ENCODE measurements at places on chromosomes 6 and 20.

DNA sequence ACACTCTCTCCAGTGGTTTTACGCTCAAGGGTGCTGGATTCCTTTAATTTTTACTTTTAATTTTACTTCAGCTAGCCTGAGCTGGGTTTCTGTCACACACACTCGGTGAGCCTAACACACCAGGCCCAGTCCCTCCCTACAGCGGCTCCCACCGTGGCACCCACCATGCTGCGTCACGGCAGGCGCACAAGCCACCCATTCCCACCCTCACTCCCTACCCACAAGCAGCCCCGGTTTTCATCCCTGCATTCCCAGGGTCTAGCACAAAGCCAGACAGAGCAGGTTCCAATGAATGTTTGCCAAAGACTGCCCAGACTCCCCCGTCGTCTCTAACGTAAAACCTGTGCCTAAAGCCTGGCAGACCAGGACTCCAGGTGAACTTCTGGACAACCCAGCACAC lies 50.3 kb downstream of the MYH7B start:
- no peak for DNase-seq

- no peak for DNase-seq
These were observed 105.8 kb upstream of the SPTLC3 start for GRCh38 chr20:12902992-12903391.

- no peak for DNase-seq
These were observed 137.0 kb downstream of the NRN1 start for GRCh38 chr6:5869676-5870075.

DNA sequence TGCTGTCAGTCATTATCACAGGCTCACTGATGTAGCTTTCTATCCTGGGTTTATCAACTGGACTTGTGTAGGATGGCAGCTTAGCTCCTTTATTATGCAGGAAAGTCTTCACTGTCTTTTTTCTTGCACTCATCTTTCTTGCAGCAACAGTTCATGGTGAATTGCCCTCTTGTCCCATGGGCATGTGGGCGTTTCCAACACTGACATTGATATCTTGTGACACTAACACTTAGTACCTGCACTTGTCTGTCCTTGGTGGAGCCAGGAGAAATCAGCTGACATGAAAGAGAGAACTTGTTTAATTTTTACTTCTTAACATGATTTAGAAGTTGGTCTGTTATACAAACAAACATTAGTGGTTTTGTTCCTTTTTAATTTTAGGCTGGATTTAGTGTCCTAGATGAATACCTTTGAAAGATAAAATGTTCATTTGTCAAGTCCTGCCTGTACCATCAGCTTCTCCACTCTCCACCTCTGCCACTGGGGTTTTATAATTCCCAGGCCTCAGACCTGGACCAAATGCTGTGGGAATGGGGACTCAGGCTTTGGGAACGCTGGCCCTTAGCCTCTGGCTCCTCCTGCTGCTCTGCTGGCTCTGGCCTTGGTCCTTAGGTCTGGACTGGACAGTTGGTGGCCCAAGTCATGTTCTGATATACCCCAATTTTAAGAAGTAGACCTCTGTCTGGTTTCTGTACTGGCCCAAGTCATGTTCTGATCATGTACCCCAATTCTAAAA lies 161.0 kb upstream of the LAMP5 start:
- DNase-seq: no peak

DNA sequence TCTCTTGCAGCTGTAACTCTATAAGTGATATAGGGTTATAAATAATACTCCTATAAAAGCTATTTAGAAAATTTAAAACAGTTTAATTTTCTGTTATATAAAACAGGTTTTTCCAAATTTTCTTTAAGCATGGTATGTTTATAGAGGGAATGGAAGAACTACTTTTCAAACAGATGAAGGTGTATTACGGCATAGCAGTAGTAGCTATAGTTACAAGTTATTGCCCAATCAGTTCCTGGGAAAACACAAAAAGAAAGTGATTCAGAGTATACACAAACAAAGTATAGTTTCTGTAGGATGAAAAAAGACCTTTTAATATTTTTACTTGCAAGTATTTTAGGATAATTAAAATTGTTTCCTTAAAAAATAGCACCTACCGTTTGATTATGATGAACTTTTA lies 9.8 kb downstream of the SLC17A5 start:
- no peak for DNase-seq

DNA sequence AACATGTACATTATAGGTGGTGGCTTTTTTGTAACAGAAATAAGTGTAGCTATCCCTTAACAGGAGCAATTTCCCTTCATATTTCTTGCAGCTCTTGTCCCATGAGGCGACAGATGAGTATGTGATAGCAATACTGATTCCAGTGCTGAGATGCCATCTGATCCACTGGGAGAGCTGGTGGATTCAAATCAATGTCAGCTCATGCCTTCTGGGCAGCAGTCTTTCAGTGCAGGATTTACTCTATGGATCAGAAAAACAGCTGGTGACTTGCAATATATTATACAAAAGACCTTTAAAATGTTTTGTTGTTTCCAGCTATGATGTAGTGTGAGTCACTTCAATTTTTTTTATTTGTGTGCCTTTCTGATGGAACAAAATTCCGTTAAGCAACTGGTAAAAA lies 259.9 kb upstream of the SASH1 start:
- DNase-seq: no peak

DNA sequence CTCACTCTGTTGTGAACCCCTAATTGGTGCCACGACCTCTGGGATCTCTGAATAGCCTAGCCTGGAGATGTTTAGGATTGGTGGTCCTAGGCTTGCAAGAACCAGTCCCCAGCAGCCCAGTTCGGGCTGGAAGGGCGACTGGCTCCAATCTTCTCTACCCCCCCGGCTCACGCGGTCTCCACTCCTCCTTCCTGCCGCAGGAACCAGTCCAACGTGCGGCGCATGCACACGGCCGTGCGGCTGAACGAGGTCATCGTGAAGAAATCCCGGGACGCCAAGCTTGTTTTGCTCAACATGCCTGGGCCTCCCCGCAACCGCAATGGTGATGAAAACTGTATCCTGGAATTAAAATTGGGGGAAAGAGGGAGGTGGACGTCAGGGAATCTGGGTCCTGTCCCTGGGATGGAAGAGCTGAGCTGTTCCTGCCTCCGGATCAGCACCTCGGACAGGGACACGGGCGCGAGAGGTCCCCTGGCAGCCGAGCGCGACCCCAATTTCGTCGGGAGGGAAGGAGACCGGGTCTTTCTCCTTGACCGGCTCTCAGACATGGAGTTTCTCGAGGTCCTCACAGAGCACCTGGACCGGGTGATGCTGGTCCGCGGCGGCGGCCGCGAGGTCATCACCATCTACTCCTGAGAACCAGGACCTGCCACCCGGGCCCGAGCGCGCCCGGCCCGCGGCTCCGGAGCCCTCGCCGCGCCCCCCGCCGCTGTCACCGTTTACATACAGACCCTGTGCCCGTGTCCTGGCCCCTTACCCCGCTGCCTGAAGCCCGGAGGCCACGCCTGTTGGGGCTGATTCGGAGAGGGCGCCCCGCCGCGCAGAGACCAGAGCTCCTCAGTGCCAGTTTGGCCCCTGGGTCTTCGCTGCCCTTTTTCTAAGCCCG lies 28.2 kb downstream of the SLC12A5 start:
- DNase-seq: no peak

- no peak for DNase-seq
These were observed 82.7 kb downstream of the PHIP start for GRCh38 chr6:78995346-78995745.

- no peak for DNase-seq
These were observed 211.7 kb downstream of the LMBRD1 start for GRCh38 chr6:69584913-69585729.

GRCh38 chr6:161947371-161947770 lies 673.5 kb upstream of the AGPAT4 start:
- DNase-seq: no peak

- peak; percentile 80 for DNase-seq
These were observed at the start of gene MICA for GRCh38 chr6:31403283-31404060. MICA (plus strand) TSS chr6:31403595; CDS start chr6:31403633, 38 bp downstream.

DNA sequence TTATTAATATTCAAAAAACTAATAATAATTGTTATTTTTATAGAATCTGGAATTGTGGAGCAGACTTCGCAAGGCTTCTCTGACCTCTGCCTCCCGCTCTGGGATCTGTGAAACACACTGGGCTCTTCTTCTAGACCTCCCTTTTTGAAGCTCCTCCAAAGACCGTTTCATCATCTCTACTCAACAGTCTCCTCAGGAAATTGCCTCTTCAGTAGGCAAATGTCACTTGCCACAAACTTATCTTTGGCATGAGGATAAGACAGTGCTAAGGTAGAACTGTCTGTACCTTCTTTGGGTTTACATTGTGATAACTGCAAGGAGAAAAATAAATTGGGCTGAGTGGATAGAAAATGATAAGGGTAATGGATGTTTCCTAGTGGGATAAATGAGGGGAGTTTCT lies 2.3 kb upstream of the MAS1L start:
- DNase-seq: no peak

DNA sequence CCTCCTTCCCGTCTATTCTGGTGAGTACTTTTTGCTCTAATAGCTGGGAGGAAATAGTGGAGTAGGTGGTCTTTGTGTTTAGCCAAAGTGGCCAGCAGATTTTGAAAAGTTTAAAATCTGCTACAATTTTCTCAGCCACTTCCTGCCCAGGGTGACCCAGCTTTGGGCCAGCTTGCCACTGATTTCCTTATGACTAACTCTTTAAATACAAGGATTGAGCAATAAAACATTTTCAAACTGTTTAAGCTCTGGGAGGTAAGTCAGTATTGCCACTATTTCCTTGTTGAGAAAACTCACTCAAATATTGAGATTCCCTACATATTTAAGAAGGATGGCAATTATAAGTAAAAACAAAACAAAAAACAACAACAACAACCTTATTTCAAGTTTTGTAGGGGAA lies 54.5 kb downstream of the TRMT11 start:
- DNase-seq: no peak

DNA sequence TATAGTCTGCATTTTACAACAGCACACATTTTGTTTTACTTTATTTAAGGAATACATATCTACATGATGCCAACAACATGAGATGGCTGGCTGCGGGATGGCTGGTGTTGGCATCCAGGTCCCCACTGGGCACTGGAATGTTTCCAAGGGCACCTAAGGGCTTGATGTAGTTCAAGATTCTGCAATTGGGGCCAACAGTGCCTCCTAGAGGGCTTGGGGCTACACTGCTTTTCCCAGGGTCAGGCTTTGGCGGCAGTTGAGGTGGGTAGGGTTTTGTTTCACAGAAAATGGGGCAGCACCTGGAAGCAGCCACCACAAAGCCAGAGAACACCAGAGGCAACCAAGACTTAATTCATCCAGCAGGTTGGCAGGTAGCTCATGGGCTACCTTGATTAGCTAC lies 202.2 kb upstream of the PRND start:
- DNase-seq: no peak

GRCh38 chr20:38131588-38132121 lies 33.4 kb downstream of the TGM2 start:
- DNase-seq: no peak

DNA sequence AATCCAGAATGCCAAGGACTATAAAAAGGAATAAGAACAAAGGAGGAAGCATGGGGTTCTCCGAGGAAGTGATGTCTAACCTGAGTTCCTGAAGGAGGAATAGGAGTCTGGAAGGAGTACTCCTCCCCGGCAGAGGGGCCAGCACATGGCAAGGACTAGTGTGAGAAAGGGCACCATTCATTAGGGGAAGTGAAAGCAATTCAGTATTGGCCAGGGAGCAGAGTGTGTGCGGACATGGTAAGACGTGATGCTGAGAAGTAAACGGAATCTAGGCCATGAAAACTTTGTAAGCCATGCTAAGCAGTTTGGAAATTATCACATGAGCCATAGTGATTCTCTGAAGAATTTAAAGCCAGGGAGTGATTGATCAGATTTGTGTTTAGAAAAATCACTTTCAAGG lies 218.9 kb upstream of the PRDM1 start:
- no peak for DNase-seq

- DNase-seq: no peak
These were observed 85.7 kb downstream of the C6orf118 start for GRCh38 chr6:165223736-165224135.

DNA sequence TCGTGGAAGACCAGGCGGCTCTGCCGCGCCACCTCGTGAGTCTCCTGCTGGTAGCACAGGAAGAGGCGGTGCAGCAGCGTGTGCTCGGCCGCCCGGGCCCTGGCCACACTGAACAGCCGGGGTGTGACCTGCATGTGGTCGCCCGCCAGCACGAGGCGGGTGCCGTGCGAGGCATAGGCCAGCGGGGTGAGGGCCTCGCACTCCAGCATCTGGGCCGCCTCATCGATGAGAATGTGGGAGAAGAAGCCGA lies 7.0 kb downstream of the HELZ2 start:
- DNase-seq: no peak

DNA sequence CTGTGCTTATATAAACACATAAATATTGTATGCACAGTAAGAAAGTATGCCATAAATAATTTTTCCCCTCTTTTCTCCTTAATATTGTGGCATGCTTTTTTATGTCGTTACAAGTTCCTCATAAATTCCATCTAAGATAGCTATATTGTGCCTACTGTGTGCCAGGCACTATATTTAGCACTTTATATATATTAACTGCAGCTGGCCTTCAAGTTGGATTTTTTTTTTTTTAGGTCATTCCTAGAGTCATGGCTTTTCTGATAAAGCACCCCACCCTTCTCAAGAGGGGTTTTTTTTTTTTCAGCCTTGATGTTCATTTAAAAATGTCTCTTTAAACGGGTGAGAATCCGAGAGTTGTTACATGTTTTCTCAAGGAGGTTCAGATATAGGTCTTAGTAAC lies 42.8 kb upstream of the RNF8 start:
- no peak for DNase-seq

DNA sequence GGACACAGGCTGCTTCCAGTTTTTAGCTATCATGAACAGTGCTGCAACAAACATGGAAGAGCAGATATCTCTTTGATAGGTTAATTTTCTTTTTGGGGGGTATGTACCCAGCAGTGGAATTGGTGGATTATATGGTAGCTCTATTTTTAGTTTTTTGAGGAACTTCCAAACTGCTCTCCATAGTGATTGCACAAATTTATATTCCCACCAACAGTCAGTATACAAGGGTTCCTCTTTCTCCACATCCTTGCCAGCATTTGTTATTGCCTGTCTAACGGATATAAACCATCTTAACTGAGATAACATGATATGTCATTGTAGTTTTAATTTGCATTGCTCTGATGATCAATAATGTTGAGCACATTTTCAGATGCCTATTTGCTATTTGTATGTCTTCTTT lies 237.6 kb downstream of the MMUT start:
- DNase-seq: no peak

DNA sequence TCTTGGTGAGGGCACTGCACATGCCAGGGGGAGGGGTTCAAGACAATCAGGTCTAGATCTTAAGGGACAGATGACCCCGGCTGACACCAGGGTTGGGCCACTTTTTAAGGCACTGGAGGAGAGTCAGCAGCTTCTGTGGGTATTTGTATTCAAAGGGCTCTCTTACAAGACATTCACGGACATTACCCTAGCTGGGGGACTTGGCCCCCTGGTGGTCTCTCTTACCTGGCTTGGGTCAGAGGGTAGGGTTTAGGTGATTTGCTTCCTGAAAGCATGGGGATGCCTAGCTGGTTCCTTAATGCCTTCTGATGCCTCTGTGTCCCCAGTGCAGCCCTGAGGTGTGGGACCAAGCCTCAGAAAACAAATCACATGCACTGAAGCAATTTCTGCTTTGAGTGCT lies 354.7 kb downstream of the CDC5L start:
- no peak for DNase-seq

Measured in NT2/D1 (cell line).